ENCODE measurements at places on chromosomes 16 and 17.
A peak's percentile ranks its signal among the peaks of the same experiment; 100 is the strongest.

- no peak for DNase-seq
Observed at GRCh38 chr16:15993946-15994665, 44.7 kb downstream of the ABCC1 start.

GRCh38 chr17:63961355-63962212 is 11.1 kb downstream of the SCN4A start:
- no peak for DNase-seq

GRCh38 chr16:53053967-53054669 is 673 bp upstream of the CHD9 start:
- DNase-seq = no peak

- DNase-seq = no peak
Observed at GRCh38 chr16:18827890-18828289, 26.5 kb upstream of the ARL6IP1 start.

DNA sequence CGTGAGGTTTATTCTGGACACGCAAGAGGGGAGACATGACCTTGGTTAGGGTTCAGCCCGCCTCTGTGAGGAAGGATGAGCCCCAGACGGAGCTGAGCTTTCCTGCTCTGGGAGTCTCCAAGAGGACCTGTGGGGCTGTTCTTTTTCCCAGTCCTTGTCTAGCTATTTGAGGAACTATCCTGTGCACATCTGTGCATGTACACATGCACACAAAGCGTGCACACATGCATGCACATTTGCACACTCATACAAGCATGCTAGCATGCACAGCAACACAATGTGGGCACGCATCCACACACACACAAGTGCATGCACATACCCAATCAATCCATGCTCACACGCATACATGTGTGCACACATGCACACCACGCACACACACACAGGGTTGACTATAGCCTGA is 40.4 kb downstream of the ABCC6 start:
- no peak for DNase-seq

- no peak for DNase-seq
Observed at GRCh38 chr17:82678265-82678891, 20.1 kb downstream of the RAB40B start.

DNA sequence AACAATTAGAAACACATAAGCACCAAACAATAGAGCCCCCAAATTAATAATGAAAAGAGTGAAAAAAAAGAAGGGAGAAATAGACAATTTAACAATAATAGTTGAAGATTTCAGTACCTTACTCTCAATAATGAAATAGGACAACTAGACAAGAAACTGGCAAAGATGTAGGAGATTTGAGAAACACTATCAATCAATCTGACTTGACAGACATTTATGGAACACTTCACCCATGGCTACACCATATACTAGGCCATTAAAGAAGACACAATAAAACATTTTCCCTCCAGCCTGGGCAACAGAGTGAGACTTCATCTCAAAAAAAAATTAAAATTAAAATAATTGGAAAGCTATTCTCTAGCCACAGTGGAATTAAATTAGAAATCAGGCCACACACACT is 5.0 kb upstream of the DUS1L start:
- DNase-seq = no peak

DNA sequence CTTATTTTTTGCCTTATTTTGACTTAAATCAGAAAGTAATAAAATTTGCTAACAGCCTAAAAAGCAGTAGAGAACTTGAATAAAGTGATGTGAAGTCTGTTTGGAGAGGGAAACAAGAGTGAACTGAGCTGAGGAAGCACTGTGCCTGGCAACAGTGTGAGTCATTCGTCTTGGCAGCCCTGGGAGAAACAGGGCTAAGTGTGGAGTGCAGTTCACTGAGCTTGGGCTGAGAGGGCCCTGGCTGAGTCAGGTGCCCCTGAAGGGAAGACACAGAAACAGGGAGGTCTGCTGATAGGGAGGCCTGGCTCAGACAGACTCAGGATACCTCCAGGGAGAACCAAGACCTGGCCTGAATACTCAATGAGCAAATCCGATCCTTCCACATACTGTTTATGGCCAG is 132.1 kb downstream of the HS3ST4 start:
- DNase-seq = no peak

- DNase-seq = no peak
Observed at GRCh38 chr17:12789481-12790248, at the start of gene ARHGAP44. Gene ARHGAP44 (plus strand): TSS chr17:12789498. CDS start chr17:12789839, 341 bp downstream.

- DNase-seq = no peak
Observed at GRCh38 chr16:27582883-27583282, 32.9 kb downstream of the KATNIP start.

GRCh38 chr17:81422776-81423697 is 27.8 kb downstream of the BAHCC1 start:
- DNase-seq = no peak

DNA sequence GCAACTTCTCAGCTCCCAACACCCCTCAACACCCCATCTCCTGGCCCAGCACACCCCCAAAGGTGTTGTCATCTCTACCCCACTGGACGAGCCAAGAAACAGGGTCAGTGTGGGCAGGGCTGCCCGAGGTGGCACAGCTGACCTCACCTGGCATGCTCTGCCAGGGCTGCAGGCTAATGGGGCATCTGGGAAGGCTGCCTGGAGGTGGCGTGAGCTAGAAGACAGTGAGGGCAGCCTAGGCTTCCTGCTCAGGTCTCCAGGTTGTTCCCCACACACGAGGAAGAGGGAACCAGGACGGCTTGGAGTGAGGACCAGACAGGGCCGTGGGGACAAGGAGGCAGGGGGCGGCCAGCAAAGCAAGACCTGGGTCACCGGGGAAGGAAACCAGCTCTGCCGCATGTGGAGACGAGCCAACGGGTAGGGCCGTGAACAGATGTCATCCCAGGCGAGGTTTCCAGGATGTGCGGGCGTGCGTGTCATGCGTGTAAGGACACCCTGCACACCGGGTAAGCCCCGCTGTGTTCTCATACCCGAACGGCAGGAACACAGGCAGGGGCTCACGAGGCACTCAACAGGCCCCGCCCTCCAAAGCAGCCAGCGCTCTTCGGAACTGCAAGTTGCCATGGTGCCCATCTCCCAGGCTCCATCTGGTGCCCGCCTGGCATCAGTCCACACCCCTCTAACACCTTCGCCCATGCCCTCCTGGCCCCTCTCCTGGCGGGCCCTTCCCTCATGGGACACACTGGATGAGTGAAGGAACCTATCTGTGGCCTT is 29.6 kb upstream of the PVALEF start:
- no peak for DNase-seq

DNA sequence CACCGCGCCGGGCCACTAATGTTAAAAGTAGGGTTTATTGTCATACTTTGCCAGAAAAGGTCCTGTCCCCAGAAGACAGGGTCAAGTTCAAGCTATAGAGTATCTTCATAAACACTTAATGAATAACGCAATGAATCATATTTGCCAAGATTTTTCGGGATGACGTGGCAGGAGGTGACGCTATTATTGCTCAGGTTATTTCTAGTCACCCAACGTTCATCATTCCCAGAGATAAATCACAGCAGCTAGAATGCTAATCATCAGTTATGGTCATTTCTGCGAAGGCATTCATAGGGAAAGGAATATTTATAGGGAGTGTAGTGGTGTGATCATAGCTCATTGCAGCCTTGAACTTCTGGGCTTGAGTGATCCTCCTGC is 2.0 kb downstream of the TMC5 start:
- no peak for DNase-seq

DNA sequence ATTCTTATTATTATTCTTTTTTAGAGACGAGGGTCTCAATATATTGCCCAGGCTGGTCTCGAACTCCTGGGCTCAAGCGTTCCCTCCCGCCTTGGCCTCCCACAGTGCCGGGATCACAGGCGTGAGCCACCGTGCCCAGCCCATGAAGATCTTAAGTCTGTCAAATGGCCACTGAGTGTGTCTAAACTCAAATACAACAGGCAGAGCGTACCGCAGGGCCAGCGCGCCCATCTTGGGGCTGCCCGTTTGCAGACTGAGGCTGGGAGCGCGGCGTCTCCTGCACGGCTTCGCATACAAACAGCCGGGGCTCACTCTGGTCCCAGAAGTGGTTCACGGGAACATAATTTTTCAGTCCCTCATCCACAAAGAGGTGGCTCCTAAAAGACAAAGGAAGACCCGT is 30.3 kb downstream of the TMEM204 start:
- DNase-seq = no peak

DNA sequence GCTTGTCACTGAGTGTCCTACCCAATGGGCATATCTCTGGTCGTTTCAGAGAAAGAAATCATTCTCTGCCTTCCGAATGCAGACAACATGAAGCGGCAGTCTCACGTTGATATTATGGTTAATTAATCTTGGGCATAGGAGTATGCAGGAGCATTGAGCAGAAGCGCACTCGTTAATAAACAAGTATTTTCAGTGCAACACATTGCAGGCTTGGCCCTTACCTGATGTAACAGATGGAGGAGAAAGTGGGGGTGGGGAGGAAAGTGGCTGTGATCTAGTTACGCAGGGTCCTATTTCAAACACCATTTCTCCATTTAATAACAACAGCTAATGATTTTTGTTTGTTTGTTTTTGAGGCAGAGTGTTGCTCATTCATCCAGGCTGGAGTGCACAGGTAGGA is 414.0 kb upstream of the RBFOX1 start:
- no peak for DNase-seq

DNA sequence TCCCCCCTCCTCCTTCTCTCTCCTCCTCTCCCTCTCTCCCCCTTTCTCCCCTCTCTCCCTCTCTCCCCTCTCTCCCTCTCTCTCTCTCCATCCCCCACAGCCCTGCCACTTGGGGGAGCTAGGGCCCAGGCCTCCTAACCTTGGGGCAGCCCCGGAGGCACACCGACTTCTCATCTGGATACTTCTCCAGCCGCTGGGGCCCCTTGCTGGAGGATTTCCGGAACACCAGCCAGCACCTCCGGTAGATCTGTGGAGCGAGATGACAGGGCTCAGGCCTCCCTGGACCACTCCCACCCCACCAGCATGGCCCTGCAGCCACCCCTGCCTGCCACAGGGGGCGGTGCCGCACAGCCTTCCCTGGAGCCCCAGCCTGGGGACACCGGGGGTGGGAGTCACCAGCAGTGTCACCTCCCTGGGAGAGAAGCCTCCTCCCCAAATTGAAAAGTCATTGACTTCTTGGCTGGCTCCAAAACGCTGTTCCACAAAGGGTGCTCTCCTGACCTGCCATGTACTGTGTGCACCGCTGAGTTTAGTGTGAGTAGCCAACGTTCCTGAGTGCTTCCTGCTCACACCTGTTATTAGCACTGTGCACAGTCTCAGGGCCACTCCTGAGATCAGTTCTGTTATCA is 10.5 kb downstream of the DOK4 start:
- DNase-seq = peak; percentile 39

GRCh38 chr17:77698903-77699623 is 259.4 kb upstream of the TNRC6C start:
- no peak for DNase-seq

GRCh38 chr16:89406277-89406888 is 84.0 kb downstream of the ANKRD11 start:
- DNase-seq = no peak

- DNase-seq = no peak
Observed at GRCh38 chr17:46819906-46820351, 1.4 kb upstream of the WNT3 start.

- DNase-seq = no peak
Observed at GRCh38 chr16:8510160-8510559, 80.2 kb downstream of the TMEM114 start.

GRCh38 chr16:80027007-80027965 is 426.7 kb upstream of the MAF start:
- peak; percentile 9 for DNase-seq

GRCh38 chr17:60006160-60006559 is 41.6 kb upstream of the RNFT1 start:
- no peak for DNase-seq

DNA sequence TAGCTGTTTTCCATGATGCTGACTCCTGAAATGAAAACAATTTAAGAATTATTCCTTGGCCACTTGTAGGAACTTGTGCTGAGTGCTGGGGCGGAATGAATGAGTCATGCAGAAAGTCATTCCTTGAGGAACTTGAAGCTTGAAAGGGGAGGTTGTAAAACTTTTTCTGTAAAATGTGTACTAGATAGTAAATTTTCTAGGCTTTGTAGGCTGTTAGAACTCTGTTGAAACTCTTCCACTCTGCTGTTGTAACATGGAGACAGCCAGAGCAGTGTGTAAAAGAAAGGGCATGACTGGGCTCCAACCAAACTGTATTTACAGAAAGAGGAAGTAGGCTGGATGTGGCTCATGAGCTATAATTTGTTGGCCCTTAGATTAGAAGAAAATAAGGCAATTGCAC is 46.1 kb downstream of the ABCA8 start:
- no peak for DNase-seq

DNA sequence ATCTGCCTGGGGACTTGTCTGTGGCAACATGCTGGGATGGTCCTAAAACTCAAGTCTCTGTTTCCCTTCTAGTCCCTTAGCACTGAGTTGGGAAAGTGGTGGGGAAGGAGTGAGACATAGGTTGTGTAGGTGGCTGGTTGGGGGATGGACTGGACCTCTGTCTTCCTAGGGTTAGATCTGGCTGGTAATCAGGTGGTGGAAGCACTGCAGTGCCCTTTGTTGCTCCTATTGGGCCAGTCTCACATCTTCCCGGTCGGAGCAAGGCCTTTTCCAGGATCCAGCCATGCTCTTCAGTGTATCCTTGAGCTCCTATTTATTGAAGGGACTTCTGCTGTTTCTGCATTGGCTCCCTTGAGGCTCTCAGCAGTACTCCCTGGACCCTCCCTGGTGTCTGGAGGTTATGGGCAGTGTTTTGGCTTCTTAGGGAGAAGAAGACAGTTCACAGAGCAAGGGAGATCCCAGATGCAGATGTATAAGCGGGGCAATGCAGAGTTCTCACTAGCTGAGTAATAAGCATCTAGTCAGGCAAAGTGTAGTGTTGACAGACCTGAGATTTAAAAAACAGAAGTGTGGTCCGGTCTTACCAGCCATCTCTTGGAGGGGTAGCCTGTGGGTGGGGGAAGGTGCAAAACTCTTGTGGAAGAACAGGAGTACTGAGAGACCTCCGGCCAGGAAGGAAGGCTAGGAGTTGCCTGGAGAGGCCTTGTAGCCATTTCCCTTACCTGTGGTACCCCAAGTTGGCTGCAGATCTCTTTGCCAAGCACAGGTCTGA is 1.3 kb upstream of the NUTF2 start:
- no peak for DNase-seq

GRCh38 chr16:71504901-71505300 is 15.8 kb upstream of the ZNF19 start:
- no peak for DNase-seq

DNA sequence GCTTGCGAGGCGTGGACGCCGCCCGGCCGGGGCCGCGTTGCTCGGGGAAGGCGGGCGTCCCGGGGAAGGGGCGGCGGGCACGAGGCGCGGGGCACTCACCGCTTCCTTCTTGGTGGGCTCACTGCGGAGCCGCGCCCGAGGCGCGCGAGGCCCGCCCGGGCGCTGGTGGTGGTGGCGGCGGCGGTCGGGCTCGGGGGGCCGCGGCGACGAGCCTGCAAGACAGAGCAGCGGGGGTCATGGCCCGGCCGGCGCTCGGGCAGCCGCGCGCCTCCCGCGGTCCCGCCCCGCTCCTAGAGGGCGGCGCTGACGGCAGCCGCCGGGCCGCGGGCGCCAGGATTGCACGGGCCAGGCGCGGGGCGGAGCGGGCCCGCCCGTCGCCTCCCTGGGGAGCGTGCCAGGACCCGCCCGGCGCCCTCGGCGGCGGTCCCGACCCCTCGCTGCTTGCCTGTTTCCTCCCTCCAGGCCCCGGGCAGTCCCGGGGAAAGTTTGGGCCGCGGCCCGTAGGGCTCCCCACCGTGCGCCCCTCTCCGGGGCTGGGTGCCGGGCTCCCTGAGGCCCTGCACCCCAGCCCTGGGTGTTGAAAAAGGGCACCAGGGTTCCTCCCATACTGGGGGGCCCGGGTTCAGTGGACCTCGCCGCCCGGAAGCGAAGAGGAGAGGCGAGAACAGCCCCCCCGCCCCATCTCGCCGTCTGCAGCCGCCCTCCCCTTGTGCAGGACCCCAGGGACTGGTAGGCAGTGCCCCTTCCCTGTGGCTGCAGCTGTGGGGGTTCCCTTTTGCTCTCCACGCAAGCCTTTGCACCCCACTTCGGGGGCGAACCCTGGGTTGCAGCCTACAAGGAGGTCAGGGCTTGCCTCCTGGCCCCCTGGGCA is at the start of gene C16orf74:
Gene C16orf74, minus strand, starts transcription at position 270 of the 871 bp plus-strand sequence. CDS start 15,879 bp downstream, outside the sequence.
- DNase-seq = no peak

Measured in activated CD8-positive, alpha-beta memory T cell treated with anti-CD3 and anti-CD28 coated beads for 1 hour (primary cell).